ENCODE measurements at places on chromosomes 6 and 20. TPM values are rescaled to one million over a fixed set of nuclear protein-coding genes. Genes with fewer than 3 reads are reported as not detected.

The TUBB1 gene
- total RNA-seq = not detected

The PPP1R16B gene
- 0.92 TPM for total RNA-seq

The ABHD16B gene
- total RNA-seq = not detected

The HLA-DMA gene
- total RNA-seq = 2.8 TPM

The MYLK2 gene
- 0.87 TPM for total RNA-seq

The OR2J3 gene
- total RNA-seq = not detected

The SLC26A8 gene
- not detected for total RNA-seq

The C20orf202 gene
- not detected for total RNA-seq

The DDX43 gene
- total RNA-seq = 24.9 TPM

The TNFRSF21 gene
- total RNA-seq = 76.0 TPM

The SLC22A3 gene
- not detected for total RNA-seq

The HLA-DRA gene
- 1.7 TPM for total RNA-seq

The LGSN gene
- not detected for total RNA-seq

The PTGIS gene
- 4.4 TPM for total RNA-seq

The GSTA5 gene
- not detected for total RNA-seq

The SLC25A27 gene
- 0.77 TPM for total RNA-seq

The HLA-DPB1 gene
- 0.64 TPM for total RNA-seq

The PDYN gene
- total RNA-seq = not detected

The QRSL1 gene
- 18.4 TPM for total RNA-seq

The DAAM2 gene
- not detected for total RNA-seq
